AG04450 (cell line): ENCODE measurements at places on chromosomes 13 and 19.

GRCh38 chr19:4456476-4456842 is 1.1 kb downstream of the UBXN6 start:
- DNase-seq = no peak

- DNase-seq = no peak
Observed at GRCh38 chr19:1466461-1467214, 12.4 kb downstream of the C19orf25 start.

DNA sequence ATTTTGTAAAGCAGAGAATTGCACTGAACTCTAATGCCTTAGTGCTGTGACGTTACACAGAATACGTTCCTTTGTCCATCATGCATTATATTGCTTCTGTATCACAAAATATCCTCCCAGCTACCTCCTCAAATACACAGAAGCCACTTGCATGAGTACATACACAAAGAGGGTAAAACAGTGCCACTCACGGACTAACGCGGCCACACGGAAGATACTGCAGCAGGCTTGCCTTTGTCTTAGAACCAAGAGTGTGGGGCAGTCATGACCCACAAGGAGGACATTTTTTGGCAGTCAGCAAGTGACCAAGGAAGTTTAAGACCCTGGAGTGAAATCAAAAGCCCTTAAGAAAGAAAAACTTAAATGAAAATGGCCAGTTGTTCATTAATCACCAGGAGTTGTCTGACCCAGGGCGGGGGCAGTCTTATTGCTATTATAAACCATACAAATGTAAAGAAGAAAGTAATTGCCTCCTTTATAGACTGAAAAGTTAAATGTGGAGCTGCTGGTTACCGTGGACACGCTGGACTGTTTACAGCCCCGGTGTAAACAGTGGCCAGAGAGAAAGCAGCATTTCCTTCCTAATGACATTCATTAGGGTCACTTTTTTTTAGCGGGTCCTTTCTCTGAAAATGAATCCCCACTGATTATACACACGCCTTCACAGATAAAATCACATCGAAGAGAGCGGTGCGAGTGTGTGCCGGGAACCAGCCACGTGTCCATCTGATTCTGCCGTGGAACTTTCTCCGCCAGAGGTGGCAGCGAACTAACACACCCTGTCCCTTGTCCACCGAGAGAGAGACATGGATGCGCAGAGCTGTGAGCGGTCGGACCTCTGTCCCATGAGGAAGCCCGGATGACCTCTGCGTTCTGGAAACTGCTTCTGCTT is 66.8 kb downstream of the SOX1 start:
- no peak for DNase-seq

DNA sequence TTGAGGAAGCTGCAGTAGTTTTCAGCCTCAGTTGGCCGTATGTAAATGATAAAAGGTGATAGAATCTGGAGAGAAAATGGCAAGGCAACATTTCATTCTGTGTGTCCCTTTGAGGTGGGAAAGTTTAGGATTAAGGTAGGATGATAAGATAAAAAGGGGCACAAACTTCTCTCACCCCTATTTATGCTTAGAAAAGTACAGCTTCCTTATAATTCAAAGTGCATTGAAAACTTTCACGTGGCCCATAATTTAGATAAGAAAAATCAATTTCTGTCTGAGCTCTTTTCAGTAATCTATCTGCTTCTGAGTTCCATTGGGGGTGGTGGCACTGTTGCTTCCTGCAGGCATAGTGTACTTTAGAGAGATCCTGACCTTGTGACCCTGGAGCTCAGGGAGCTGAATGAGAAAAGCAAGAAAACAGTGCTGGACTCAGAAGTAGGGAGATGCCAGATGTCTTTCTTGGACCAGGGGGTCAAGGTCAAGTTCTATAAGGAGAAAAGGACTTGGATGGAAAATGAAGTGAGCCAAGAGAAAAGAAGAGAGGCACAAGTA is 187.3 kb downstream of the NDFIP2 start:
- no peak for DNase-seq

GRCh38 chr13:59898066-59898465 is 265.7 kb downstream of the DIAPH3 start:
- DNase-seq = no peak

- no peak for DNase-seq
Observed at GRCh38 chr13:77351315-77351714, 24.4 kb upstream of the MYCBP2 start.

DNA sequence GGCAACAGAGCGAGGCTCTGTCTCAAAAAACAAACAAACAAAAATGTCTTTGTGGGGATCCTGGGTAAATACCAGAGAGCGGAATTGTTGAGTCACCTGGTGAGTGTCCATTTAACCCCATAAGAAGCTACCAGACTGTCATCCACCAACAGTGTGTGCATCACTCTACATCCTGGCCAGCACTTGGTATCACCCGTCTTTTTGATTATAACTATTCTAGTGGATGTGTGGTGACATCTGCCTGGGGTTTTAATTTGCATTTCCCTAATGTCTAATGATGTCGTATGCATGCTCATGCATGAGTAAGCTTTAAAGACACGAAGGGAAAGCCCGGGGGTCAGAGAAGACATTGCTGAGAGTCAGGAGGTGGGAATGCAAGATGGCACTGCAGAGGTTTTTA is 126.7 kb upstream of the MRI1 start:
- DNase-seq = no peak

DNA sequence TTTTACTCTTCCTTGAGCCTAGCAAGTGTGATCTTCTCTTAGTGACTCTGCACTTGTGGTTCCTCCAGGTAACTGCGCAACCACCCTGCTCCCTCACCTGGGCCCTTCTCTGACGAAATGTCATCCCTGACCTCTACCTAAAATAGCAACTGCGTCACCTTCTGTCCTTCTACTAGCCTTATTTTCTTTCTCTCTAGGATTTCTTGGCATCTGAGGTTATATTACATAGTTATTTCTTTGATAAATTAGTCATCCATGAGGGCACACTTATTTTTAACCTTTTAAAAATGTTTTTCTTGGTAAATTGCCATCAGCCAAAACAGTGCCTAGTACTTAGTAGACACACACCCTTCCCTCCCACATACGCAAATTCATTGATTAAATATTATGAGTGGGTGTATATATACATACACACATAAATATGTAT is 355.5 kb downstream of the ENOX1 start:
- no peak for DNase-seq

- DNase-seq = no peak
Observed at GRCh38 chr13:109529964-109530363, 256.4 kb downstream of the IRS2 start.

DNA sequence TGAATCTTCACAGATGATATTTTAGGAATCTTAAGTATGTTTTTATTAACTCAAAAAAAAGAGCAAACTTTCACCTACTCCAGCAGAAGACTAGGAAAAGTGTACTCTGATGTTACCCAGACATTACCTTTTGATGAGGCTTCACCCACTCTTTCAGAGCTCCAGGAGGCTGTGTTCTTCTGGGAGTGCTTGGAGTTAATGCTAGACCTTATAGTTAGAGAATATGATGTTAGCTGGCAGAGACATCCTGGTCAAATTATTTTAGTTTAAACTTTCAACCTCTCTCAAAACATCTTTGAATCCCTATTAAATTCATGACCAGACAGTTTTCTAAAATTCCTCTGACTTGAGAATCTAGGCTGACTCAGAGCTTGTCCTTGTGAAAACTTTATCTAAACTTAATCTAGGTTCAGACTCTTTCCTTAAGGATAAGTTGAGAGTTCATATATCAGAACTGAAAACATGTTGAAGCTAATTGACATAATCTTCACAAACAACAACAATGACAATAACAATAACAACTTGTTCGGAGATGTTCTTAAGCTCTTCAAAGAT is 82.8 kb downstream of the ITGBL1 start:
- DNase-seq = no peak

- DNase-seq = no peak
Observed at GRCh38 chr19:49541914-49542313, 14.1 kb downstream of the RCN3 start.

DNA sequence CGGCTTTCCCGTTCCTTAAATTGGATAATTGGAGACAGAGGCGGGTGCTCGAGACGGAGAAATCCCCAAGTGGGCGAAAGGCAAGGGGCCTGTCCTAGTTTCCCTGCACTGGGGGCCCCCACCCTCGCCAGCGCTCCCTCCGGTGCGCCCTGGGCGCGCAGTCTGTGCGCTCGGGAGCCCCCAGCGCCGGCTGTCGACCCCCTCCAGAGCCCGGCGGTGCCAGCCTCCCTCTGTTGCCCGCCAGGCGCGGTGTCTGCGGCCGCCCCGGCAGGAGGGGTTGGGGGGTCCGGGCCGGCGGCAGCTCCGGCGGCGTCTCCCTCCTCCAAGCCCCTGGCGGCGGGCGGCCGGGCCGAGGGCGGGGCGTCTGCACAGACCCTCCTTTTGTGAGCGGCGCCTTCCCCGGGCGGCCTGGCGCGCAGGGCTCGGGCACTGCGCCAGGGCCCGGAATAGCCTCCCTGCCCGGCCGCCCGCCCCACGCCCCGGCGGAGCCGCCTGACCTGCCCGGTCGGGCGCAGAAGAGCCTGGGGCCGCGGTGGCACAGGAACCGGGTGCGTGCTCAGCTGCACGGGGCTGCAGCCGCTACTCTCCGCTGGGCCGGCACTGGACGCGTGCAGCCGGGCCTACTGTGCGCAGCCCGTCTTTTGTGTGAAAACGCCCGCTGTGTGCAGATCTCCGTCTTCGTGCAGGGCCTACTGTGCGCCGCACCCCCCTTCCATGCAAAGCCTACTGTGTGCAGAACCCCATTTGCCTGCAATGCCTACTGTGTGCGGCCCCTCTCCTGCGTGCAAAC is 13.2 kb downstream of the GADD45B start:
- no peak for DNase-seq

GRCh38 chr13:95479731-95480130 is 72.8 kb upstream of the CLDN10 start:
- no peak for DNase-seq

GRCh38 chr13:30895773-30896172 is 10.3 kb upstream of the MEDAG start:
- peak; percentile 71 for DNase-seq

DNA sequence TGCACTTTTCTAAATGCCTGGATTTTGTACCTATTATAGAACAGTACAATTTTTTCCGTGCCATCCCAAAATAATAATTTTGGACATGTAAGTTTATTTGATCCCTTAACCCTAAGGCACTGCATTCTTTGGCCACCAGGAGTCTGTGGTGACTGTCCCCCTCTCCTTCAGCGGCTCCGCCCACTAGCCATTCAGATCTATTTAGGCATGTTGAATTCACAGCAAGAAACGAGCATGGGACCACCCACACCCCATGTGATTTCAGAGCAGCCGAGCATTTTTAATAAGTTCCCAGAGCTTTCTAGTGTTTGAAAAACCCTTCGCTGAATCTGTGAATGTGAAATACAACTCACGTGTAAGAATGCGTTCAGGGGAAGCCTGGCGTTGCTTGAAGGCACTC is 567.5 kb downstream of the MYO16 start:
- no peak for DNase-seq

DNA sequence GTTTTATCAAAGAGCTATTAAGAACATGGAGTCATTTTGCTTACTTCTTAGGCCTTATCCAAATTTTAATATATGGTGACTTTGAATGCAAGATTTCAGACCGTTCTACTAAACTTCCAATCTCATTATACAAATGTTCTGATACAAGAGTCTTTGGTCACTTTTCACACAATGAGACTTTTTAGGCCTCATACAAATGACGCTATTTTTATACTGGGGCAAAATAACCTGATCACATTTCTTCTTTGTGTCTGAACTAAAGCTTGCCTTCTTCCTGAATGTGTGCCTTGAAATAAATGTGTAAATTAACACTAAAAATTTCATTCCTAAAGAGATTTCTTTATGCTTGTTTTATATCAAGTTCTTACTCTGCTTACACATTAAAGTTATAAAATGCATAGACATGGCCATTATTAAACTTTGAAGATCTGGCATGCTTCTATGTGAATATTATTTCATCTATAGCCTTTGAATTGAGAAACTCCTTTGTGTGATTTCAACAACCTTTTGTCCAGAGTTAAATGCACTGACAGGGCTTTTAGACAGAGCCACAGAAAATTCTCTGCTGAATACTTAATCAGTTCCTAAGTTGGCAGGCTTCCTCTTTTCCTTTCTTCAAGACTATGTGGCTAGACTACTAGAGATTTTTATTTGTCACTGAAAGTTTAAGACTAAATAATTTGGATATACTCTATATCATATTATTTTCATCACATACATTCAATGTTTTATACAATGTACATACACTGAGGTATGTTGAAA is 86.1 kb downstream of the EDNRB start:
- no peak for DNase-seq

DNA sequence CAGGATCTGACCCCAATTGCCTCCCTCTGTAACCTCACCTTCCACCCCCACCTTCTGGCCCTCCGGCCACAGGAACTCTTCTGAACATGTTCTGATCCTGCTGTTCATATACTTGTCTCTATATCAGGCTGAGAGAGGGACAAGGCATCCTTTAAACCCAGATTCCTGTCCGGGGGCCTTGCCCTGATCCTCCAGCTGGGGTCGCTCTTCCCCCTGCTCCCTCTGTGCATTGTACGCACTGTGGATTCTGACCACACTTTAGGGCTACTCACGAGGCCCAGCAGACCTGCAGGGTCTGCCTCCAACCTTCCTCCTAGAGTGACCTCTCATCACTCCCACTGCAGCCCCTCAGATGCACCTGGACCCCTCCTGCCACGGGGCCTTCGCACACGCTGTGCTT is 269.3 kb downstream of the UQCRFS1 start:
- no peak for DNase-seq

DNA sequence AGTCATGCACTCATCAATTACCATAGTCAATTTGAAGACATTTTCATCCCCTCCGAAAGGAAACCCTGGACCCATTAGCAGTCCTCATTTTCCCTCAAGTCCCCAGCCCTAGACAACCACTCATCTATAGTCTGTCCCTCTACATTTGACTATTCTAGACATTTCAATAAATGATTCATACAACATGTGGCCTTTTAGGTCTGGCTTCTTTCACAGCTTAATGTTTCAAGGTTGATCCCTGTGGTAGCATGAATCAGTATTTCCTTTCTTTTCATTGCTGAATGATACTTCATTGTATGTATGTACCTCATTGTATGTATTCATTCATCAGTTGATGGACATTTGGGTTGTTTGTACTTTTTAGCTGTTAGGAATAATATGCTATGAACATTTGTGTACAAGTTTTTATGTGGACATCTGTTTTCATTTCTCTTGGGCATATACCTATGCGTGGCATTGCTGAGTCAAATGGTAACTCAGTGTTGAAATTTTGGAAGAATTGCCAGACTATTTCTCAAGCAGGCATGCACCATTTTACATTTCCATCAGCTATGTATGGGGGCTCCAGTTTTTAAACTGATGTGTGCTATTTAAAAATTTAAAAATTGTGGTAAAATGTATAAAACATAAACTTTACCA is 18.4 kb downstream of the SPATA13 start:
- DNase-seq = no peak

GRCh38 chr19:53525922-53526321 is 12.0 kb upstream of the ZNF331 start:
- DNase-seq = no peak
